Heart left ventricle (tissue), 16 donors: ENCODE measurements at places on chromosomes 2 and 18. TPM values are rescaled to one million over a fixed set of nuclear protein-coding genes. Genes with fewer than 3 reads are reported as not detected.

GRCh38 chr2:7773362-7774360, 856.4 kb downstream of the RNF144A start:
- no peaks in the 10 kb centered on the region for H3K27me3 ChIP-seq
- H3K4me1 ChIP-seq, result no peaks in the 10 kb centered on the region
- H3K36me3 ChIP-seq, result no peaks in the 10 kb centered on the region
- H3K4me3 ChIP-seq, result no peak overlapping the region

DNA sequence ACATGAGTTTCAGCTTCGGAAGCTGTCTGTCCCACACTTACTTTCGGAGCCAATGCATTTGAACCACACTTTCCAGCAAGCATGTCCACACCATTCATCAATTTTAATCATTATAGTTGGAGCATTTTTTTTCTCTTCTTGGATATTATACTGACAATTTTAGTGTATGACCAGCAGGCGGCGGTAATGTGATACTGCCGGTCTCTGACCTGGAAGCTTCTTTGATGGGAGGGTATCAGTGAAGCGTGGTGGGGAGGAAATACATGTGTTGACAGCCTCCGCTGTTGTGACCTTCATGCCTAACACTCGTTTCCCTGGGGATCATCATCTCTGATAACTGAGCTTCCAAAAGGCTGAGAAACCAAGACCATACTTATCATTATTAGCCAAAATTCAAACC, 231.7 kb downstream of the GBX2 start:
- H3K4me3 ChIP-seq, result no peak overlapping the region
- H3K36me3 ChIP-seq, result no peaks in the 10 kb centered on the region
- DNase-seq, result no peak
- no peaks in the 10 kb centered on the region for H3K4me1 ChIP-seq
- no peak overlapping the region for H3K27ac ChIP-seq
- no peaks in the 10 kb centered on the region for H3K27me3 ChIP-seq

- H3K4me3 ChIP-seq, result no peak overlapping the region
- H3K27ac ChIP-seq, result no peak overlapping the region
- no peaks in the 10 kb centered on the region for H3K36me3 ChIP-seq
- H3K4me1 ChIP-seq, result no peaks in the 10 kb centered on the region
These were observed 154.3 kb downstream of the NDUFA10 start for GRCh38 chr2:239870863-239871262.

- H3K4me1 ChIP-seq, result no peaks in the 10 kb centered on the region
- H3K4me3 ChIP-seq, result no peak overlapping the region
These were observed 112.6 kb downstream of the EHBP1 start for GRCh38 chr2:62817995-62818713.

GRCh38 chr18:24443870-24444269, 16.6 kb upstream of the HRH4 start:
- no peaks in the 10 kb centered on the region for H3K27me3 ChIP-seq
- H3K4me3 ChIP-seq, result no peak overlapping the region
- DNase-seq, result no peak
- H3K36me3 ChIP-seq, result no peaks in the 10 kb centered on the region
- no peak overlapping the region for H3K27ac ChIP-seq

- DNase-seq, result no peak
- no peaks in the 10 kb centered on the region for H3K36me3 ChIP-seq
- H3K4me1 ChIP-seq, result no peaks in the 10 kb centered on the region
- H3K27ac ChIP-seq, result no peak overlapping the region
These were observed 253.1 kb upstream of the ZNF521 start for GRCh38 chr18:25604894-25605597.

The IL36RN gene
- total RNA-seq, result not detected

DNA sequence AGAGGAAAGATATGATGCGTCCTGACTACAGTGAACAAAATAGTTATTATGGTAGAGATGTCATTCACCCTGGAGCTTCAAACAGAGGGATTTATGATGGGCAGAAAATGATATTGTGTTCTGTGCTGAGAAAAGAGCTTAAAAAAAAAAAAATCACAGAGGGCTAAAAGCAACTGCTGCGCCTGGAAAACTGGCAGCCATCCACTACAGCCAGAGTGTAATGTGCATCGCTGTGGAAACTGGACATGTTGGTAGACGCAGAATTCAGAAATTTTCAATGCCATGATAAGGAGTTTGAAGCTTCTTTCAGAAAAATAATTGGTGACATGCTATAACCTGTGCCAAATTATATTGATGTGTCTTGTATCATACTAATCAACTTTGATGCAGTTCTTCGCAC, 122.9 kb upstream of the SOX11 start:
- H3K36me3 ChIP-seq, result no peaks in the 10 kb centered on the region
- H3K27ac ChIP-seq, result no peak overlapping the region
- no peaks in the 10 kb centered on the region for H3K4me1 ChIP-seq
- DNase-seq, result no peak
- H3K4me3 ChIP-seq, result no peak overlapping the region

The C2orf81 gene
- total RNA-seq, result 0.62 TPM

DNA sequence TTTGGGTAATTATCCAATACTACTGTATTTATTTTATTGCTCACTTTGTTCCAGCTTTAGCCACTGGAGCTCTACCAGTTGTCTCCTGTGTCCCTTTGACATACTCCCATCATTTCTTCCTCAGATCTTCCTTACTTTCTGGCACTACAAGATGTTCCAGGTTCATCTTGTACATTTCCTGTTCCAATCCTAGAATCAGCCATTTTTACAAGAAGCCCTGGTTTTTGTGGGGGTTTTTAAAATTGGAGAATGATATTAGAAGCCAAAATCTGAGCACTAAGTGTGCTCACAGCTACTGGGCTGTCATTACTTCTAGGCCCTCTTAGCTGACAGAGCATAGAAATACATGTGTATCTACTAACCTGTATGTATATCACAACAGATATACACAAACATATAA, 164.3 kb downstream of the ZFP36L2 start:
- no peak overlapping the region for H3K27ac ChIP-seq
- H3K27me3 ChIP-seq, result no peaks in the 10 kb centered on the region
- H3K4me1 ChIP-seq, result peaks cover 16% of the 10 kb centered on the region
- no peaks in the 10 kb centered on the region for H3K36me3 ChIP-seq
- DNase-seq, result no peak
- no peak overlapping the region for H3K4me3 ChIP-seq

GRCh38 chr18:8977701-8978100, 124.8 kb upstream of the NDUFV2 start:
- no peak overlapping the region for H3K4me3 ChIP-seq
- H3K27me3 ChIP-seq, result no peaks in the 10 kb centered on the region
- H3K27ac ChIP-seq, result no peak overlapping the region
- no peaks in the 10 kb centered on the region for H3K36me3 ChIP-seq

The MREG gene
- total RNA-seq, result 0.84 TPM

DNA sequence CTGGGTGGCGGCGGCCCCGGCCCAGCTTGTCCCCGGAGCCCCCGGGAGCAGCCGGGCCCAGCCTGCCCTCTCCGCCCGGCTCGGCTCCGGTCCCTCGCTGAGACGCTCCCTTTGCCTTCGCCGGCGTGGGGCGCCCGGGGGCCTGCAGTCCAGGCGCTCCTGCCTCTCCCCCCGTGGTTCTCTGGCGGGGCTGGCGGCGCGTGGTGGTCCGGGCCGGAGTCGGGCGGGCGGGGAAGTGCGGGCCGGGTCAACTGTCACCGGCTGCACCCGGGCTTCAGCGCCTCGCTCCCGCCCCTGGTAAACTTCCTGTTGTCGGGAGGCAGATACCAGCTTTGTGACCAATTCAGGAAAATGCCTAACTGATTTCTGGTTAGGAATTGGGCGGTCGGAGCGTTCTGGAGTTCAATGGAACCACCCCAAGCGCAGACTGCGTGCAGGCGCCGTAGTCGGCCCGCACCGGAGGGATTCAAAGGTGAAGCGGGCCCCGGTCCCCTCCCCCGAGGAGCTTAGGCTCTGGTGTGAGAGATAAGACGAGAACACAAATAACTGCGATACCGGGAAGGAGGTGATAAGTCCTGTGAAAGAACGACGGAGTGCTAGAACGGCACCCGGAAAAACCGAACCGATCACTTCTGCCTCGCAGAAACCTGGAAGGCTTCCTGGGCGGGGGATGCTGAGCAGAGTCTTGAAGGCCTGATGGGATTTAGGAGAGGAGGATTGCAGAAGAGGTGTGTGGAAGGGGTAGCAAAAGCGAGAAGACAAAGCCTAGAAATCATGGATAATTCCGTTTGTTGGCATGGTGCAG, 891 bp downstream of the CAB39 start:
- no peaks in the 10 kb centered on the region for H3K36me3 ChIP-seq
- peak; percentile 41 for DNase-seq
- H3K4me1 ChIP-seq, result no peaks in the 10 kb centered on the region
- peak overlapping the region; percentile 93 for H3K27ac ChIP-seq

The MDH1B gene
- total RNA-seq, result 1.6 TPM

DNA sequence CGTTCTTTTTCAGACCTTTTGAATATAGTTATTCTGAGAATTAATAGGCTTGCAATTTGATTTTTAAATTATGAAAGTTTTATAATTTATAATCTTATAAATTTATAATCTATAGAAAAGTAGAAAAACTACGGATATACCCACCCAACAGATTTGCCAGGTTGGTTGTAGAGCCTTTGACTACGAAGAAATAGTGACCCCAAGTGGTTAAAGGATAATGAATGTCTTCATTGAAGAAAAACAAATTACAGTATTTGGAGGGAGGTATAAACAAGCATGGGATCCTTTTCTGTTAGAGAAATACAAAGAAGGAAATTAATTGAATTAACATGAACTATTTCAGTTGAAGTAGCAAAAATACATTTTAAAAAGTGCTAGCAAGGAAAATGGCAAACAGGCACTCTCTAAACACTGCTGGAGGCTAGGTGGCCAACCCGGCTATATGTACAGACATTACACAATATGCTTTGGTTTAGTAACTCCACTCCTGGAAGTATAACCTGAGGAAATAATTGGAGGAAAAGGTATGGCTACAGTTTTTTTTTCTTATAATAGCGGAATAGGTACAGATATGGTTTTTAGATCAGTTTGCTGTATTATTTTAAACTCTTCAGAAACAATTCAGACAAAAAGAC, 110.9 kb downstream of the MIB1 start:
- H3K4me1 ChIP-seq, result no peaks in the 10 kb centered on the region
- H3K27ac ChIP-seq, result no peak overlapping the region
- no peaks in the 10 kb centered on the region for H3K27me3 ChIP-seq
